ENCODE measurements at places on chromosomes 12 and 14. TPM values are rescaled to one million over a fixed set of nuclear protein-coding genes. Genes with fewer than 3 reads are reported as not detected.

- no peak for DNase-seq
These were observed 11.3 kb downstream of the MED13L start for GRCh38 chr12:116266168-116266601.

DNA sequence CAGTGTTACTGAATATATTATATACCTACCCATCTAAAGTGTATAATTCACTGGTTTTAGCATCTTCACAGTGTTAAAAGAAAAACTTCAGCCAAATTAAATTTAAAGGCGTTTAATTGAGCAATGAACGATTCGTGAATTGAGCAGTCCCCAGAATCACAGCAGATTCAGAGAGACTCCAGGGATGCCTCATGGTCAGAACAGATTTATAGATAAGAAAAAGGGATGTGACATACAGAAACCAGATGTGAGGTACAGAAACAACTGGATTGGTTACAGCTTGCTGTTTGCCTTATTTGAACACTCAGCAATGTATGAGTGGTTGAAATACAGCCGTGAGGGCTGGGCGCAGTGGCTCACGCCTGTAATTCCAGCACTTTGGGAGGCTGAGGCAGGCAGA, 84.6 kb downstream of the WNK1 start:
- DNase-seq: no peak

GZMH gene
- not detected for total RNA-seq

GRCh38 chr14:36870776-36871175, 209.1 kb downstream of the PAX9 start:
- no peak for DNase-seq

GRCh38 chr12:85468356-85469157, 188.5 kb downstream of the ALX1 start:
- DNase-seq: peak; percentile 27

IAPP gene
- total RNA-seq: not detected

- DNase-seq: no peak
These were observed 441.1 kb downstream of the PCNX1 start for GRCh38 chr14:71348394-71348793.

- peak; percentile 53 for DNase-seq
These were observed 43.3 kb downstream of the AEBP2 start for GRCh38 chr12:19482551-19483109.

DNA sequence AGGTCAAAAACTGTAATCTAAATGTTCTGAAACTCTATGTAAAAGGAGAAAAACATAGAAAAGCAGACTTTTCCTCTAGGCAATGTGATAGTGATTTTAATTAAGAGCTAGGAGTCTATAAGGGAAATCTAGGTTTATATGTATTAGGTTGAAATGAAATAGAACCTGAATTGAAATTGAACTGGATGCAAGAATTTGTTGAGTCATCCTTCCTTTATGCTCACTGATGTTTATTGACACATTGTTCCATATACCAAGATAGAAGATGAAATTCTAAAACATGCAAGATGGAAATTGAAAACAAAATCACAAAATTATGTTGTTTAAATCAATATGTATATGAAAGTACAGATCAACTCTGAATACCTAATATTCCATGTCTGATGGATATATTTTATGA, 170.4 kb upstream of the FLRT2 start:
- DNase-seq: no peak

DNA sequence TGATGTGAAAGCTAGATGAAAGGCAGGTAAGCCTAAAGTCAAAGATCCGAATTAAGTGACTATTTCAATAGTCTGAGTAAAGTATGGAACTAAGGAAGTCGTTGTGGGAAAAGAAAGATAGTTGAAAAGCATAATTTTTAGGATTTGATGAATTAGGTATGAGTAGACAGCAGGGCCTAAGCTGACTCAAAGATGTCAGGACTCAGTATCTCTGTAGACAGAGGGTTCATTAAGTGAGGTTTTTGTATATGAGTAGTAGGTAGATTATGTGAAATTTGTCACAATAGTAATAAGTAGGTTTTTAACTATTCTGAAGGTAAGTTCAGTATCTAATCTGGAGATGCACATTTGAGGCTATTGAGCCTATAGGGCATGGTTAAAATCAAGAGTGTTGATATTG, 196.4 kb downstream of the RASSF9 start:
- DNase-seq: no peak
